ENCODE measurements at places on chromosomes 4 and X. TPM values are rescaled to one million over a fixed set of nuclear protein-coding genes. Genes with fewer than 3 reads are reported as not detected.

Gene RNF212
- total RNA-seq = not detected

DNA sequence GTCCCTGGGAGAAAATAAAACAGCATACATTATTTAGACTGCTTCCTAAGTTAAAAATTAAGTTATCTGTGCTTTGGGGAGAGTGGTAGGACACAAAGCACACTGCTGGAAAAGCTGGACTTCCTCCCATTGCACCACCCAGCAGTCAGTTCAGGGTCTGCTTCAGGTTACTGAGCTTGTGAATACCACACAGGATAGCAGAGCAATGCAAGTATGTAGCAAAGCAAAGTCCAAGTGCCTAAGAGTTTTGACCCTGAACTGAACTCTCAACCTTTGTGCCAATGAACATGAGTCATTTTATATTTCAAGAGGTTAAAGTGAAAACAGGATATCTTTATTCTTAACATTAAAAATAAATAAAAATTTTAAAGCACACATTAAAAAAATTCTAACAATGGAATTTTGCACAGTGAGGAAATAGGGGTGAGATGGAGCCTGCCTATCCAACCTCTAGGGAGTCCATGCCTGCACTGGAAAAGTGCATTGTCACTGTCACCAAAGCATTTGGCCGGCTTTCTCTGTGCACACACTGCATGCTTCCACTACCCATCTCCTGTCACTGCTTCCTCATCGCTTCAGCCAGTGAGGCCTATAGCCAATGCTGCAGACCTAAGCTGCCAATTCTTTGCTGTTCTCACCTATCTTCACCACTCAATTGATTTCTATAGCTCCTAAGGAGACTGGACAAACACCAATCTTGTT lies 50.9 kb downstream of the ABCG2 start:
- DNase-seq = no peak

- no peak for DNase-seq
These were observed at the start of gene RXFP1 for GRCh38 chr4:158521484-158522088. RXFP1 (plus strand) TSS chr4:158521882; CDS start chr4:158521977, 95 bp downstream.

Gene GJB1
- not detected for total RNA-seq

DNA sequence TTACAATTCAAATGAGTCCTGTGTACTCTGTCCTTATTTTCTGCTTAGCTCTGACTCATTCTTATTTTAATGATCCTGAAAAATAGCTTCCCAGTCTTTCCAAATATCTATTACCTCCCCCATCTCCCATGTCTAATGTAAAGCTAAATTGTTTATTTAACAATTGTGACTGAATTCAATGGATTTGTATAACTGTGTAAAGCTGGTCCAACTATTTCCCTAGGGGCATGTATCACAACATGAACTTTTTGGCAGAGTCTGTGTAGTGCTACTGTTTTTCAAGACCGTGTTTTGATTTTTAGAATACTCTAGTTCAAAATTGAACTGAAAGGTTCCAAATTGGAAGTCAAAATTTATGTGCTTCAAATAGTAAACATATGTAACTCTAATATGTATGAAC lies 67.8 kb downstream of the SPCS3 start:
- no peak for DNase-seq

DNA sequence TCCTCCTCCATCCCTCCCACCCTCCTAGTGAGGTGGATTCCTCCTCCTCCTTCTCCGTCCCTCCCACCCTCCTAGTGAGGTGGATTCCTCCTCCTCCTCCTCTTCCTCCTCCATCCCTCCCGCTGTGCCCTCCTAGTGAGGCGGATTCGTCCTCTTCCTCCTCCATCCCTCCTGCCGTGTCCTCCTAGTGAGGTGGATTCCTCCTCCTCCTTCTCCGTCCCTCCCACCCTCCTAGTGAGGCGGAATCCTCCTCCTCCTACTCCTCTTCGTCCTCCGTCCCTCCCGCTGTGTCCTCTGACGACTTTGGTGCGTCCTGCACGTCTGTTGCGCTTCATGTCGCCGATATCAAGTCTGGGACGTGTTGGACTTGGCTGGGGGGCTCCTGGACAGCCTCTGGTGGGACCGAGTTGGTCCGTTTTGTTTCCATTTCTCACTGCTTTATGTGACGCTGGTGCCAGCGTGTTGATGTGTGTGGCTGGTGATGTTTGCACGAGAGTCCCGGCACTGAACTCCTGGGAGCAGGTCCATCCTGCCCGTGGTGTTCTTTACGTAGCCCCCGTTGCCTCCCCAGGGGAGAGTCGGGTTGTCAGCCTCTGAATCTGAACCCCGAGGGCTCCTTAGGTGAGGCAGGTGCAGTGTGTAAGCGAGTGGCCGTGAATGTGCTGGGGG lies 5.4 kb downstream of the AKAP17A start:
- DNase-seq = no peak

GRCh38 chrX:136154998-136155397 lies 7.7 kb downstream of the FHL1 start:
- DNase-seq = no peak

GRCh38 chr4:2795893-2796848 lies 3.3 kb downstream of the SH3BP2 start:
- no peak for DNase-seq

DNA sequence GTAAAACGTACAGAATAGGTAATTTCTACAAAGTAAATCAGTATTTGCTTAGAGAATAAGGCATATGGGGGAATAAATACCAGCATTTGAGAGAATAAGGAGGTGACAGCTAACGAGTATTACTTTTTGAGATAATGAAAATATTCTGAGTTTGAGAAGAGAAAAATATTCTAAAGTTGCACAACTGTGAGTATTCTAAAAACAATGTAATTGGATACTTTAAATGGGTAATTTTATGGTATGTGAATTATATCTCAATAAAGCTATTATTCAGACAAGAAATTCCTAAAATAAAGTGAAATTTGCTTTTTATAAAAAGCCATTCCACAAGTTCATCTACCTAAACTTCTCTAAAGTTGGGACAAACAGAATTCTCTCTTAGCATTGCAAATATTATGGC lies 62.6 kb downstream of the PDGFC start:
- DNase-seq = no peak

- no peak for DNase-seq
These were observed 840 bp downstream of the ZNF711 start for GRCh38 chrX:85244450-85245211.

- DNase-seq = no peak
These were observed 47.0 kb downstream of the FAT1 start for GRCh38 chr4:186676531-186677161.

GRCh38 chrX:119442286-119442685 lies 26.0 kb upstream of the SLC25A5 start:
- no peak for DNase-seq

GRCh38 chrX:9710332-9710731 lies 55.3 kb downstream of the GPR143 start:
- no peak for DNase-seq

GRCh38 chr4:25702848-25703247 lies 47.2 kb downstream of the SLC34A2 start:
- no peak for DNase-seq

GRCh38 chrX:39222346-39223113 lies 421.3 kb downstream of the MID1IP1 start:
- DNase-seq = no peak

GRCh38 chr4:77913348-77913747 lies 50.7 kb downstream of the MRPL1 start:
- no peak for DNase-seq

DNA sequence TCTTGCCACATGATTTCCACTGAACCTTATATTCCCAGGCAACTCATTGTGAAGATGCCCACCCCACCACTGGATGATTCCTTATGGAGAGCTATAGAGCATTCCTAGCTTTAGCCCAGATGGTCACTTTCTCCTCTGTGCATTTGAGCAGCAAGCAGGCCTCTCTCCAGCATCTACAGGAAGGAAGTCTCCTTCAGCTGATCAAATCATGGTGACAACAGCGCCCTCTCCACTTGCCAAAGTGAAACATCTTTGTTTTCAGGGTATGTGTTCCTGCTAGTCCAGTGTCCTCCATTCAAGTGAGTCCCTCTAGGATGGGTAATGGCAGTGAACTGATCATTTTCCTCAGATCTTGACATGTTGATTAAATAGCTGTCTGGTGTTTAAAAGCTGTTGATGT lies 10.9 kb upstream of the SYTL5 start:
- DNase-seq = no peak

GRCh38 chr4:145829629-145830395 lies 108.8 kb downstream of the ZNF827 start:
- DNase-seq = no peak

- no peak for DNase-seq
These were observed 182.5 kb upstream of the INTU start for GRCh38 chr4:127450276-127450675.

DNA sequence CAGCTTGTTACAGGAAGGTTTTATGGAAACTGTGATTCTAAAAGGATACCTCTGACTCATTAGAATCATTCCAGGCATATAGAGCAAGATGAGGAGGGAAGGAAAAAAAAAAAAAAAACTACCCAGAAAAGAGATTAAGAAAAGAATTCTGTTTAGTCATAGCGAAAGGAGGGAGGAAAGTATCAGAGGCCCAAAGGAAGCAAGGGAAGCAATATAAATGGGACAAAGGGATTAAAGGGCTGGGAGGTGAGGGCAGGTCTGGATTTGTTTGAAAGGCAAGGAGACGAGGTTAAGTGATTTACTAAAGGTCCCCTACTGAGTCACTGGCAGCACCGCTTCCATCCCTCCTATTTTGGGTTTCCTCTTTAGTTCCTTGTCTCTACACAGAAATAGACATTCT lies 88.6 kb upstream of the IL1RAPL1 start:
- DNase-seq = peak; percentile 85

GRCh38 chr4:157045507-157046127 lies 30.3 kb upstream of the GLRB start:
- peak; percentile 46 for DNase-seq

Gene ZNF275
- 9.8 TPM for total RNA-seq

Gene RNF128
- 5.8 TPM for total RNA-seq

Gene SPATA18
- 0.47 TPM for total RNA-seq

- DNase-seq = no peak
These were observed 403.0 kb upstream of the HS3ST1 start for GRCh38 chr4:11831739-11832138.

DNA sequence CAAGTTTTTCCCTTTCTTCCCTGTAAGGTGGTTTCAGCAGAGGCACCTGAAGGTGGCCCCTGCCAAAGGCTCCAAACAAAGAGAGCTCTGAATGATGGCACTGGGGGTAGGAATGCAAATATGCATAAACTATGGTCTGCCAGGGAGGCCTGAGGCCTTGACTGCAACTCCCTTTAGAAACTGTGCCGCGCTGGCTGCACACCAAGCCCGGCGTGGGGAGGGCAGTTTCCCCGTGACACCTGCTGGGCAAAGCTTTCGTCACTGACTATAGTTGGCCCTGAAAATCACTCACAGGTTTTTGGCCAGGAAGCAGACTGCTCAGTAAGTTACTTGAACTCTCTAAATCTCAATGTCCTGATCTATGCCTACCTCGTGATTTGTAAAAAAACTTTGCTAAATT lies 97.8 kb upstream of the ATOH1 start:
- no peak for DNase-seq

Gene GPR78
- total RNA-seq = not detected

- DNase-seq = no peak
These were observed 35.4 kb upstream of the SPON2 start for GRCh38 chr4:1207603-1208265.

GRCh38 chr4:147723326-147723725 lies 8.6 kb upstream of the ARHGAP10 start:
- no peak for DNase-seq

DNA sequence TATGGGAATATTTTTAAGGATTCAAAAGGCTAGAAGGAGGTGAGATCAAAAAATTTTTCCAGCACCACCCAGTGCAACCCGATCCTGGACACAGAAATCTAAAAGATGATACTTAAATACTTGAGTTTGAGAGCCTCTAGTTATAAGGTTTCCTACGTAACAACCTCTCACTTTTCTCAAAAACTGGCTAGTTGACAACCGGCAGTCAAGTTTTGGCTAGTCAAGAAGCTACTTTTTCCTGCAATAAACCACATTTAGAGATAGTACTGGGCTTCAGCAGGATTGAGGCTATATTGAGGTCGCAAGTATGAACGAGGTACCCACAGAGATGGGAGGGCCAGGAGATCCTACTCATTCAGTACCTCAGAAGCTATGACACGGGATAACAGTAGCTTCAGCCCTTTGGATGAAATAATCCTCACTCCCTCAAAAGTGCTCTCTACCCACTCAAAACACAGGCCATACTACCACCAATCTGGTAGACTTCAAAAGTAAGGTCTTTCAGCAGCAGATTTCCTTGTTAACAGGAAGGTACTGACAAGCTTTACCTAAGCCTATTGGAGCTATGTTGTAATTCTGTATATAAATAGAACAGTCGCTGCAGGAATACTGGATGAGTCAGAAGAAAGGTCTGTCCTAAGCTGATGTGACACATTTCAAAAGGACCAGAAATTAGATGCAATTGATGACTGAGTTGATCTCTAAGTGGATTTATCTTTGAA lies 1.5 kb upstream of the TSPAN5 start:
- no peak for DNase-seq

Gene CSAG3
- 44.1 TPM for total RNA-seq

DNA sequence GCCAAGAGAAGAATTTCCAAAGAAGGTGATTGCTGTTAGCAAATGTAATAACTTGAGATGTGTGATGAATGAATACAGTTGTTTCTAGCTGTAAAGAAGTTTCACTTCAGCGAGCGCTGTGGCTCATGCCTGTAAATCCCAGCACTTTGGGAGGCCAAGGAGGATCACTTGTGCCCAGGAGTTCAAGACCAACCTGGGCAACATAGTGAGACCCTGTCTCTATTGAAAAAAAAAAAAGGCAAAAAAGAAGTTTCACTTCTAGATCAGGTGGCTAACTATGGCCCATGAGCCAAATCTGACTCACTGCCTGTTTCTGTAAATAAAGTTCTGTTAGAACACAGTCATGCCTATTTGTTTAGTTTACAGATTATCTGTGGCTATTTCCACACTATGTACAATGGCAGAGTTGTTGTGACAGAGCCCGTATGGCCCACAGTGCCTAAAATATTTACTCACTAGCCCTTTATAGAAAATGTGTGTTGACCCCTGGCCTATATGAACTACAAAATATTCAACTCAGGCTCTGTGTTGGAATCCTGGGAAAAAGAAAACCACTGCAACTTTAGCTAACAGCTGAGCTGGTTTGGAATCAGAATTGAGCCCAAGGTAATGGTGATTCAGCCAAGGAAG lies 54.1 kb upstream of the PRPS1 start:
- DNase-seq = no peak

- DNase-seq = no peak
These were observed 61.7 kb downstream of the ADRA2C start for GRCh38 chr4:3827616-3828492.

DNA sequence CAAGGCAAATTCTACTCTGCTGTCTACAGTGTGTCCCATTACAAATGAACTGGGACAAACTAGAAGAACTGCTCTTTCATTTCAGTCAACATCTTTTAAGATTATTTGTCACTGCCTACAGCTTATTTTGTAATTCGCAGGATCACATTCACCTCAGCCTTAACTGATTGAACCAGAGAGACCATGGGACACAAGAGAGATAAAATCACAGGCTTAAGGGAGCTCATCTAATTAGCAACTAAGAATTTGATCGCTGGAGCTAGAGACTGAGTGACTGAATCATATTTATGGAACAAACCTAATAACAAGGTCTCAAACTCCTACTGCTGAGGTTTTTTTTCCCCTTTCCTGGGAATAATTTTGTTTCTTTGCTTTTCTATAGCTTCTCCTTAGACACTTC lies 898.2 kb downstream of the PCDH18 start:
- no peak for DNase-seq

Data from HCT116 (cell line).